ENCODE measurements at places on chromosomes 2 and 18. TPM values are rescaled to one million over a fixed set of nuclear protein-coding genes. Genes with fewer than 3 reads are reported as not detected.

CTLA4 gene
- not detected for total RNA-seq

RIT2 gene
- total RNA-seq: not detected

SKOR2 gene
- not detected for total RNA-seq

SKA1 gene
- total RNA-seq: 2.6 TPM

SERPINB3 gene
- total RNA-seq: not detected

TMEM163 gene
- 1.0 TPM for total RNA-seq

CCDC102B gene
- total RNA-seq: 21.9 TPM

AQP12B gene
- not detected for total RNA-seq

CYS1 gene
- total RNA-seq: 4.7 TPM

DYTN gene
- total RNA-seq: not detected

RALB gene
- 36.0 TPM for total RNA-seq

MDH1B gene
- not detected for total RNA-seq

ERBB4 gene
- total RNA-seq: 9.9 TPM
